Sigmoid colon (tissue), 7 donors: ENCODE measurements at places on chromosomes 12 and 14. TPM values are rescaled to one million over a fixed set of nuclear protein-coding genes. Genes with fewer than 3 reads are reported as not detected.

- DNase-seq = peak; percentile 28
Measured at GRCh38 chr14:94374116-94374515, 14.3 kb downstream of the SERPINA1 start.

DNA sequence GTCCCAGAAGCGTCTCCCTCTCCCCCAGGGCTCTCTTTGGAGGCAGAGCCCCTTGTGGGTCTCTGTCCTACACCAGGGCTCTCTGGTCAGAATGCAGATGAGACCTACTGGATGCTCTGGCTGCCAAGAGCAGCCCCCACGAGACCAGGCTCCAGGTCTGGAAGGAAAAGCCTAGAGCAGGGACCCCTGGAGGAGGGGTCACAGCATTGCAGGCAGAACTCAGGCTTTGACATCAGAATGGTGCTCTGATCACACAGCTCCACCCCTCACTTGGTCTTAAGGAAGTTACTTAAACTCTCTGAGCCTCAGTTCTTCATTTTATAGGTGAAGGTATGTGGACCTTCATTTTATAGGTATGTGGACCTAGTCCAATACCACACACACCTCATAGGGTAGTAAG lies 83.1 kb downstream of the ARL6IP4 start:
- DNase-seq = no peak

DNA sequence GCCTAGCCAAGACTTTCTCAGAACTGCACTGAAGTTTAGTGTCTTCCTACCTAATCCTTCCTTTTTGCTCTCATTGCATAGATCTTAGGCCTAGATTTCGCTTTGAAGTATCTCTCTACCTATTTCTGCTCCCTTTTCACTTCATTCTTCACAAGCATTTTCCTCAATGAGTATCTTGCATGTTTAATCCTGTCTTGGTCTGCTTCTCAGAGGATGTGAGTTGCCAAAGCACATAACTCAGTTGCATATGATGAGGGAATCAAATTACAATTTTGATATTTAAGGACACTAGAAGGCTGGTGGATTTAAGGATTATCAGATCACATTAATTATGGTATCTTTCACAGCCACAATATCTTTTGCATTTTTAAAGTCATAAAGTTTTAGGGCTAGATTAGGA lies 195.5 kb upstream of the DAAM1 start:
- DNase-seq = no peak

DNA sequence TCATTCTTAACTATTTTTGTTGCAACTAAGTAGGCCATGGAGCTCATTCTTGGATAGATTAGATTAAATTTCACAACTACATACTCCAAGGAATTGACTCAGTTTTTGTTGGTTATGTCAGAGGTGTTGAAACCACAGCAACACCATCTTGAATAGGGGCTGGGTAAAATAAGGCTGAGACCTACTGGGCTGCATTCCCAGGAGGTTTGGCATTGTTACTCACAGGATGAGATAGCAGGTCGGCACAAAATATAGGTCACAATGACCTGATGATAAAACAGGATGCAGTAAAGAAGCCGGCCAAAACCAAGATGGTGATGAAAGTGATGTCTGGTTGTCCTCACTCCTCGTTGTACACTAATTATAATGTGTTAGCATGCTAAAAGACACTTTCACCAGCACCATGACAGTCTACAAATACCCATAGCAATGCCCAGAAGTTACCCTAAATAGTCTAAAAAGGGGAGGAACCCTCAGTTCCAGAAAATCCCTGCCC lies 20.9 kb downstream of the DMAC2L start:
- peak; percentile 75 for DNase-seq

DNA sequence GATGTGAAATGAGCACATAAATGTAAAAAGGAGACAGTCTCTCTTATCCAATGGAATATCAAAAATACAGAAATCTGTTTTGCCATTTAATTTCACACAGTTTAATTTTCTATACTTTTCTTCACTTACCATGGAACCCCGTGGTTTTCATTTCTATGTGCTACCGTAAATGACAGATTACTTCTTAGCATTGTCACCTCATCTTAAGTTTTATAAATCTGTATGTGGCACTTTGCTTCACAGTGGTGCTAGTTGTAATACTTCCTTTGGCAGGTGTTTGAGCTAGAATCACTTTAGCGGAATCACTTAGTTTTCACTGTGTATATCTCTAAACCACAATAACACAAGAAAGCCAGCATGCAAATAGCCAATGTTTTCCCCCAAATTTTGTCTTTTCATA lies 781.9 kb upstream of the MGAT4C start:
- DNase-seq = no peak

GRCh38 chr12:2796187-2796666 lies 1.5 kb downstream of the FKBP4 start:
- no peak for DNase-seq

DNA sequence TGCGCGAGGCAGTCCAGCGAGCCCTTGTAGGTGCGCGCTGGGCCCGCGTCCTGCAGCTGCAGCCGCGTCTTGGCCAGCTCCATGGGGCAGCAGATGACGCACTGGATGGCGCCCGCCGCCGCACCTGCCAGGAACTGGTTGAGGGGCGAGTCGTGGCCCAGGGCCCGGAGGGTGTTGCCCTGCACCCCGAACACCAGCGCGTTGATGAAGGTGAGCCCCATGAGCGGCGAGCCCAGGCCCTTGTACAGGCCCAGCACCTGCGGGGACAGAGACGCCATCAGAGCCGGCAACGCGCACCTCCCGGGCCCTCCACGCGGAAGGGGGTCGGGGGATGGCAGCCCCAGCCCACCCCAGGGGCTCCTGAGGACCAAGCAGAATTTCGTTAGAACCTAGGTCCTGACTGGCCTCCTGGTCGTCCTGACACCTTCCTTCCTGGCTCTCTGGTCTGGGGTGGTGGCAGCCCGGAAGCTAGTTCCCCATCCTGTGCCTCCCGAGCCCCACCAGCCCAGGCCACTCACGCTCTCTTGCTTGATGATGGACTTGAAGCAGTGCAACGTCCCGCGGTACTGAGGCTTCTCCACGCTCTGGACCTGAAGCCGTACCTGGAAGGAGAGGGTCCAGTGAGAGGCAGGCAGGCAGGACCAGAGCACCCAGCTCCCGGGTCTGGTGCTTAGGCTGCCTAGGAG lies 13.3 kb downstream of the SLC25A29 start:
- no peak for DNase-seq

GRCh38 chr12:128942960-128943477 lies 89.7 kb downstream of the GLT1D1 start:
- no peak for DNase-seq

Gene ASB2
- total RNA-seq = 154 TPM

Gene ZFHX2
- 0.54 TPM for total RNA-seq

Gene PIWIL1
- total RNA-seq = not detected

Gene LGR5
- total RNA-seq = not detected

Gene GALNT8
- 1.3 TPM for total RNA-seq

Gene TAS2R20
- 2.6 TPM for total RNA-seq

Gene CIT
- total RNA-seq = 5.4 TPM

Gene TULP3
- total RNA-seq = 17.8 TPM

Gene MDP1
- total RNA-seq = 22.4 TPM

Gene NR2C1
- total RNA-seq = 78.1 TPM
